ENCODE measurements at places on chromosomes 7 and 10.

- no peak for DNase-seq
Observed at GRCh38 chr7:88485821-88486220, 179.1 kb upstream of the STEAP4 start.

- DNase-seq = peak; percentile 99
Observed at GRCh38 chr10:110919349-110919931, at the start of gene SHOC2. TSS of gene SHOC2 (plus strand) at chr10:110919604. CDS start at chr10:110964359, 44,755 bp downstream.

GRCh38 chr10:30190577-30191552 lies 131.5 kb upstream of the JCAD start:
- no peak for DNase-seq

DNA sequence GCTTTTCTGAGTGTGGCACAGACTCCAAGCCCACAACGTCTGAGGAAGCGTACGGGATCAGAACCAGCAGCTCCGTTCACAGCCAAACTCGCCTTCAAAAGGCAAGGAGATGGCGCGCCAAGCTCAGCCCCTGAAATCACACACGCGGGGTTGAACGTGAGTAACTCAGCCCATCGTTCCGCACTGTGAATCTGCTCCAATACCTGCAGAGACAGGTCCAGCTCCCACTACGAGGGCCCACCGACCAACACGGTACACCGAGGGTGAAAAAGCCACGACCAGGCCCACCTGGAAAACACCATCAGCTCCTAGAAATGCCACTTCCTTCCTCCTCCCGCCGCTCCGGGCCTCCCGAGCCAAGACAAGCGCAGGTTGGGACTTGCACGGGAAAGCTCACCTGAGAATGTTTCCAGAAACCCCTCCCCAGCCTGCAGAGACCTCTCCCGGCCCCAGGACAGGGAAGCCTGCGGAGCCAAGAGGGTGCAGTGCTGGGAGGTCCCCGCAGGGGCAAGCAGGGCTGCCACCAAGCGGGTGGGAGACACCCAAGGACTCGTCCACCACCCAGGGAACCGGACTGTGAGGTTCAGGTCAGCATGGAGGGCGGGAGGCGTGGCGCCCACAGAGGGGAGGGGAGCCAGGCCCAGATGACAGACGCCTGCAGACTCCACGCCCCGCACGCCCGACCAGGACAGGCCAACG lies 93.9 kb upstream of the PDGFA start:
- no peak for DNase-seq

DNA sequence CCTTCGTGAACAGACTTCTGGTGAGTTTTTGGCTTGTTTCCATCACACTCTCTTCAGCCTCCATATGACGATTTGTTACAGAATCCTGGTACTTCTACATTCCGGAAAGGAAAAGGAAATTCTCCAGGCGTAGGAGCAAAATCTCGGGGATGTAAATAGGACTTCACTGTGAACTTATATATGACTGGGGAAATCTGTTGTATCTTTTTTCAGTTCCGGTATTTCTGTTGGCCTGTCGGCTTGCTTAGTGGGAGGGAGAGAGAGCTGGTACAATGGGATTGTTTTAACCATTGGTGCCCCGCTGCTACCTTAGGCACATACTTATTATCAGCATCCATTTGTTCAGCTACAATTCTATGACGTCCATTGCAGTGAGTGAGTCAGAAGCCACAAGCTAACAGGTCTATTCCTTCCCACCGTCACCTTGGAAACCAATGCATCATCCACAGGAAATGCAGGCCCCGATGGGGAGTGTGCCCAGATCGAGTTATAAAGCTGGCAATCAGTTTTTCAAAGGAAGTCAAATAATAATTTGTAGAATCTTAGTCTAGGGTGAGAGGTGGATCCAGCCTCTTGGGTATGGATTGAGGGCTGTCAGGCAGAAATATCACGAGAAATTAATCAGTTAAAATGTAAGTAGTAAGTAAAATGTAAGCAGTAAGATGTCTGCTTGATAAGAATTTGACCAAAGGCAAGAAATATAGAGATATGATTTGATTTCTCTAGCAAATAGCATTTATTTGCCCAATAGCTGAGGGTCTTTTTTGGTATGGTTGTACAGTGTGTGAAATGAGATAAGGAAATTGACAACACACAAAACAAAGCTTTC lies 92.0 kb upstream of the MKLN1 start:
- DNase-seq = peak; percentile 60

DNA sequence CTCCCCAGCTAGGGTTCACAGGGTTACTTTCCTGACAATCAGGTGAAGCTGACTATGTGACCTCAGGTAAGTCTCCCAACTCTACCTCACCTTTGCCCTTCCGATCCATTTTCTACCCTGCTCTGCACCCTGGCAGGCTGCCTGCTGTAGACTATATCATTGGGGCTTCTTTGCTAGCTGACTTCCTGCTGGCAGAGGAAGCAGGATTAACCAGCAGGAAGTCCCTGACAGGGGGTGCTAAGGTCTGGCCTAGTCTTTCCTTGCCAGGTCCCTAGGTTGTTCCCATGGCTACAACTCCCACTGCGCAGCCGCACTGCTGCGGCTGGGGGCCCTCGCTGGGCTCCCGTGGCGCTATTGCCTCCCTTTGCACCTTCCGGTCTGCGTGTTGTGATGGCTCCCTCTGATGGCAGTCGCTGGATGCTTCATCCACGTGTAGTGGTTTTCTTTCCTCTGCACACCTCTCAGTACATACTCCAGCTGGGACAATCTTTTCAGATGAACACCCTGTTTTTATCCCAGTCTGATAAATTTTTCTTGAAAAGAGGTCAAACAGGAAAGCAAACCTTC lies 365.9 kb downstream of the REEP3 start:
- no peak for DNase-seq

- DNase-seq = no peak
Observed at GRCh38 chr10:35421553-35422178, 85.4 kb downstream of the CCNY start.

- no peak for DNase-seq
Observed at GRCh38 chr7:150337179-150337578, 4.2 kb downstream of the RARRES2 start.

DNA sequence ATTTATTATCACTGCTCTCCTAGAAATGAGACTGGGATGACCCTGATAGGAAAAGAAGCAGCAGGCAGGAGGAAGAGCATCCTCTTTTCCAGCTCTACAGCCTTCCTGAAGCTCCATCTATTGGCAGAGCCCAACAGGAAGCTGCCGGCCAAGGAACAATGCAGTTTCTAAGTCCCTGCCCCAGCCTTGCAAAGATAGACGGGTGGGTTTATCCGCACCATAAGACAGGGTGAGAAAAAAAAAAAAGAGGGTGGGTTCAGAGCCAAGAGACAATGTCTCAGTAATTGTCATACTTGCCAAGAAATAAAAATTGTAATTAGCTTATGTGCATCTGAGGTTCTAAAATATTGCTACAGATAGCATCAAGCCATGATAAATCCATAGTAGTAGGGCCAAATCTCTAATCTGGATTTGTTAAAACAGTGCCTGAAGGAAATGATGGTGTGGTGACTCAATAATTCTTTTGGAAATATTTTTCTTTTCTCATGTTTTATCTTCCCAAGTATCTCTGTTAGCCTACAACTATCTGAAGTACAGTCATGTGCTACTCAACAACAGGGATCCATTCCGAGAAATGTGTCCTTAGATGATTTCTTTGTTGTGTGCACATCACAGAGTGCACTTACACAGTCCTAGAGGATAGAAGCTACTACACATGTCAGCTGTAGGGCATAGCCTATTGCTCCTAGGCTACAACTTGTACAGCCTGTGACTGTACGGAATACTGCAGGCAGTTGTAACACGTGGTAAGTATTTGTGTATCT lies 242.9 kb upstream of the CXCL12 start:
- DNase-seq = no peak

- no peak for DNase-seq
Observed at GRCh38 chr7:30708412-30708811, 26.2 kb upstream of the CRHR2 start.

GRCh38 chr10:130717083-130717482 lies 580.9 kb downstream of the GLRX3 start:
- no peak for DNase-seq

- DNase-seq = no peak
Observed at GRCh38 chr10:68955355-68955831, 577 bp upstream of the DDX21 start.

DNA sequence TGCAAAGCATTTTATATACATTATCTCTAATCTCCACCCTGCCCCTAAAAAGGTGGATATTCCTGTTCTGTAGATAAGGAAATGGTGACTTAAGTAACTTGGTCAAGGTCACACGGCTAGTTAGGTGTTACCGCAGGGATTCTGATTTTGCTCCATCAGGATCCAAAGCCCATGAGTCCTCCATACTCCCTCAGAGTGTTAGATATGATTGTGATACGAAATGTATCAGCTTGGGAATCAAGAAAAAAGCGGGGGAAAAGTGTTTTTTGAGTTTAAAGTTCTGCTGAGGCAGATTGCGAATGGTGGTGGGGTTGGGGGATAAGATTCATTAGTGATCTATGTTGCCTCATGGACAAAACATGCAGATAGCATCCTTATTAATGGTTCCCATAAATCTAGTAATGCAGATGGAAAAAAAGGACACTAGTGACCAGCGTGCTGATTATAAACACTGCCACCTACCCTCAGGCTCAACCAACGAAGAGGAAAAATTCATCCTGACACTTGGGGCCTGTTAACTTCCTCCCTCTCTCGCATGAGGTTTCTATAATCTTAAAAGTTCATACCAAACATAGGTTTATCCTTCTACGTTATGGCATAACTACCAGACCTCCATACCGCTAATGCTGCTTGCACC lies 2.3 kb downstream of the ICA1 start:
- DNase-seq = no peak

DNA sequence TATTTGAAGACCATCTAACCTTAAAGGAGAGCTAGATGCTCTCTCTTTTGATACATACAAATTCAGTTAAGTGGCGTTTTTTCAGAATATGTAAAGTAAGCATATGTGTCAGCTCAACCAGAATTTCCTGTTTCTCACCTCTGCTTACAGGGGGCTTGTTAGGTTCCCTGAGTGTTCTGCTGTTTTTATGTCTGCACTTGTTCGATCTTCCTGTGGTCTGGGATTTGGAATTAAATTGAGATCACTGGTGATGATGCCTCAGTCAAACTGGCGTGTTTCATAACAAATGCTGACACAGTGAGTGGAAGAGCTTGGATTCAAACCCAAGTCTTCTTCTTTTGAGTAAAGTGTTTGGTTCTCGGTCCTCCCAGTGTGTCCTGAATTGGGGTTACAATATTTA lies 348.3 kb upstream of the AKR1E2 start:
- DNase-seq = no peak

DNA sequence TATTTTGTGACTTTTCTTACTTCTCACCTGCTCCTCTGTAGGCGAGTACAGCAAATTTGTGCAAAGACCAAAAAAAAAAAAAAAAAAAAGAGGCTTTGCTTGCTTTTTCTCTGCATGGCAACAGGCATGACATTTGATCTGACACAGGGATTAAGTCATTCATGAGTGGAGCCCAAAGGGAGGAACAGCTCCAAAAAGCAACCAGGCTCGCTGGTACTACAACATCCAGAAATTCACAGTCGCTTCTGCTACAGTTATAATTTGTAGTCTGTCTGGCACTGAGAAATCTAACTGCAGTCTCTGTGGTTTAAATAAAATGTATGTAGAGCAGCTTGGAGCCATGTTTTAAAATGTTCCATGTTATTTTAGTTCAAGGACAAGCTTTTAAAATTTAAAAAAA lies 31.7 kb downstream of the MKX start:
- DNase-seq = no peak

- DNase-seq = no peak
Observed at GRCh38 chr10:49634069-49634660, 20.3 kb downstream of the CHAT start.

GRCh38 chr10:47452495-47453140 lies 31.3 kb downstream of the ANXA8 start:
- DNase-seq = no peak

- DNase-seq = no peak
Observed at GRCh38 chr10:133590226-133590969, 25.0 kb upstream of the SYCE1 start.

DNA sequence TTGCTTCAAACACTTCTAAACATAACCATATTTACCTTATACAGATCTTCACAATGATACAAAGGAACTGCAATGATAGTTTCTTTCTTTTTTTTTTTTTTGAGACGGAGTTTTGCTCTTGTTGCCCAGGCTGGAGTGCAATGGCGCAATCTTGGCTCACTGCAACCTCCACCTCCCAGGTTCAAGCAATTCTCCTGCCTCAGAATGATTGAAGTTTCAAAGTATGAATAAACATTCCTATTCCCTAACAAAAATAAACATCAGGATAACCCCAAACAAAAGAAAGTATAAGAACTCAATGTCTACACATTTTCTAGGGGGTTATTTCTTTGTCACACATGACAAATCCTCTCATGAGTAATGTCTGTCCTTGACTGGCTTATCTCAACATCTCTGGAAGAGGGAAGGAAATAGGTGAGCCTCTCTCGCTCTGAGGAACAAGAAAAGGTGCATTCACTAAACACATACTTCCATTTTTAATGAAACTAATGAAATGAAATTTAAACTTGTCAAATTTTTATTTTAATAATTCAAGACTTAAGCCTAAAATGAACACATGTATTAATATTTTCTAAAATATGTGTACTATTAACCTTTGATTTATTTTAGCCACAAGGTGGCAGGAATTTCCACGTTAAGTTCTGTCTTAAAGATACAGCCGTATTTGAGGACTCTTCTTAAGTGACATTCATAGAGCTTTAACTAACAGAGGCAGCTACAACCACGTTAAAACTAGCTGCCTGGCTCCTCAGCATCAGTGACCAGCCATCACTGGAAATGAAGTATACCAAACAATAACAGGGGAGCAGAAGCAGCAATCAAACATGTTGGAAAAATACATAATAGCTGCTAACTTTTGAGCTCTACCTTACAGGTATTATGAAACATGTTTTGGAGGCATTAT lies 58.3 kb downstream of the MALSU1 start:
- no peak for DNase-seq

DNA sequence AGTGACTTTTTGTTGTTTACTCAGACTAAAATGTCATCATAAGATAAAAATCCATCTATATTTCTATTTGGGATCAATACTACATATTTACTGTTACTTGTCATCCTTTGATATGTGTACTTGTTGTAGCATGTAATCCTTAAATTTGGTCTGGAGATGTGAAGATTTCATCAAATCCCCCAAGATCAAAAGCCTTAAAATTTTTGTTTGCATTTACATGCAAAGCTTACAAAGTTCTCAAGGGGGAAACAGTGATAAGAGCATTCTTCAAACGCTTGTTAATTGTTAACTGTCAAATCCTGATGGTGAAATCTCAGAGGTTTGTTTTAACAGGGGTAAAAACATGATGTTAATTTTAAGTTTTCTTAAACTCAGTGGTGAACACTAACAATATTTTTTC lies 84.9 kb upstream of the SKAP2 start:
- no peak for DNase-seq
